Bronchial epithelial cell (primary cell): ENCODE measurements at places on chromosomes 5 and 9.
A peak's percentile ranks its signal among the peaks of the same experiment; 100 is the strongest.

DNA sequence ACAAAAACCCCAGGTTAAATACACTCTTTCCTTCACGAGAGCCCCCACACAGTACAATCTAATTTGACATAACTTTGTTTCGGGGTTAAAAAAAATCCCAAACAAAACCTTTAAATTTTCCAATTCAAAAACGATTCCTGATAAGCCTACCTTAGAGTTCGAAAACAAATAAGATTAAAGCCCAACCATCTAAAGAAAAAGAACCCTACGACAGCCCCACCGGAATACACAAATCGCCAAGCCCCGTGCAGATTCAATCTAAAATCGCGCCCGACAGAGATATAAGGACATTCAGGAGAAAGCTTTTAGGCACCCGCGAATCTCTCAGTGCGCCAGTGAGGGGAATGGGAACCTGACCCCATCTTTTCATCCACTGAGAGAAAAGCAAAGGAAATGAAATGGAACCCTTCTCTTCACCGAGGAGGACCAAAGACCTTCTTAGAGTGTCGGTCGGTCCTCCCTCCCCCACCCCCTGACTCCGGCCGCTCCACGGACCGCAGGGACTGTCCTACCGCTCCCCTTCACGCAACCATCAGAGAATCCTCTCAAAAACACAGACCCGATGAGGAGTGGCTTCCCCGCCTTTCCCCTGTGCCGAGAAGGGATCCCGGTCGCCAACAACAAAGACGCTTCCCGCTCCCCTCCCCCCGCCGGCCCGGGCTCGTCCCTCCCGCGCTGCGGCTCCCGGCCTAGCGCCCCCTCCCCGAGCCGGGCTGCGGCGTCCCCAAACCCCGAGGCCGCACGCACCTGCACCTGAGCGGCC is 925 bp downstream of the ABHD17B start:
- DNase-seq, result no peak

DNA sequence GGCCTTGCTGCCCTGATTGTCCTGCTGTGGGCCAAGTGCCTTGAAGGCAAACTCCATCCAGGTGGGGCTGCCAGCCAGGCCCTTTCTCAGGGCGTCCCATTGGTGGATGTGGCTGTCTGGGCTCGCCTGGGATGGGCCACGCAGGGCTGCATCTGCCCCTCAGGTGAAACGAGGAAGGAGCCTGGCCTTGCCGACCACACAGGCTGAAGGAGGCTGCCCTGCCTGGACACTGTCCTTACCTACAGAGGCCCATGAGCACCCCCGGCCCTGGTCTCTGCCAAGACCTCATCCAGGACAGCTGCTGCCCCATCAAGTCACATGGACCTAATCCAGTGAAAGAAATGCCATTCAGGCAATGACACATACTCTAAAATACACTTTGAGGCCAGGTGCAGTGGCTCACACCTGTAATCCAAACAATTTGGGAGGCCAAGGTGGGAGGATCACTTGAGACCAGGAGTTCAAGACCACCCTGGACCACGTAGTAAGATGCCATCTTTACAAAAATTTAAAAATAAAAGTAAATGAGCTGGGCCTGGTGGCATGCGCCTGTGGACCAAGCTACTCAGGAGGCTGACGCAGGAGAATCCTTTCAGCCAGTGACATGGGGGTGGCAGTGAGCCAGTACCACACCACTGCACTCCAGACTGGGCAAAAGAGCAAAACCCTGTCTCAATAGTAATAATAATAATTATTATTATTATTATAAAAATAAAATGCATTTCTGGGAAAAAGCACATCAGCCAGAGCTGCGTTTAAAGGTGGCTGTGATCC is 33.9 kb downstream of the PNPLA7 start:
- DNase-seq, result no peak

GRCh38 chr5:127094161-127094814 is 21.0 kb upstream of the C5orf63 start:
- no peak for DNase-seq

DNA sequence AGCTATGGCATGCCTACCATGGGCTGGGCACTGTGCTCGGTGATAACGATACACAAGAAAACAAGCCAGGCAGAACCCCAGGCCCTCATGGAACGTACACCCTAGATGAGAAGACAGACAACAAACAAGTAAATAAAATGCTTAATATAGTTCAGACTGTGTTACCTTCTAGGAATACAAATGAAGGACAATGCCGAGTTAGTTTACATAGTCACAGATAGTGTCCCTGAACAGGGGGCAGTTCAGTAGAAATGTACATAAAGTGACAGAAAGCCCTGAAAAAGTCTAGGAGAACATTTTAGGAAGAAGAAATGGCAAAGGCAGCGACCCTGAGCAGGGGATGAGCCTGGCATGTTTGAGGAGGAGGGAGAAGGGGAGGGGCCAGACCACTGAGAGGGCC is 21.7 kb downstream of the SLC22A5 start:
- DNase-seq, result no peak

DNA sequence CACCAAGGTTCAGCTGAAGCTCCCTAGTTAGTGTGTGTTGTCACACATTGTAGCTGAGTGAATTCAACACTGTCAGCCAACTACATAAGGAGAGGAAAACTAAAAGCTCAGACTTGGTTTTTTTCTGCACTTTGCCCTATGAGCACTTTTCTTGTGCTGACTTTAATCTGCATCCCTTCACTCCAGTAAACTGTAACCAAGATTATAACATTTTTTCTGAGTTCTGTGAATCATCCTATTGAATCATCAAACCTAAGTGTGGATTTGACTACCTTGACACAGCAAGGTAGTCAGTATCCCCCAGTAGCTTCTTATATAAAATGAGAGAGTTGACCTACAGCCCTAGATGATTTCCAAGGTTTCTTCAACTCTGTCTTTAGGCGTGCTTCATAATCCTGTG is 325.0 kb downstream of the AGTPBP1 start:
- peak; percentile 38 for DNase-seq
